MV-4-11 (cell line): ENCODE measurements at places on chromosomes 2 and 18.

- DNase-seq: no peak
Measured at GRCh38 chr2:176097820-176098365, 1.7 kb upstream of the HOXD12 start.

GRCh38 chr2:241506793-241507429, 1.5 kb downstream of the STK25 start:
- no peak for DNase-seq

GRCh38 chr2:128792476-128793054, 473.9 kb upstream of the HS6ST1 start:
- no peak for DNase-seq

DNA sequence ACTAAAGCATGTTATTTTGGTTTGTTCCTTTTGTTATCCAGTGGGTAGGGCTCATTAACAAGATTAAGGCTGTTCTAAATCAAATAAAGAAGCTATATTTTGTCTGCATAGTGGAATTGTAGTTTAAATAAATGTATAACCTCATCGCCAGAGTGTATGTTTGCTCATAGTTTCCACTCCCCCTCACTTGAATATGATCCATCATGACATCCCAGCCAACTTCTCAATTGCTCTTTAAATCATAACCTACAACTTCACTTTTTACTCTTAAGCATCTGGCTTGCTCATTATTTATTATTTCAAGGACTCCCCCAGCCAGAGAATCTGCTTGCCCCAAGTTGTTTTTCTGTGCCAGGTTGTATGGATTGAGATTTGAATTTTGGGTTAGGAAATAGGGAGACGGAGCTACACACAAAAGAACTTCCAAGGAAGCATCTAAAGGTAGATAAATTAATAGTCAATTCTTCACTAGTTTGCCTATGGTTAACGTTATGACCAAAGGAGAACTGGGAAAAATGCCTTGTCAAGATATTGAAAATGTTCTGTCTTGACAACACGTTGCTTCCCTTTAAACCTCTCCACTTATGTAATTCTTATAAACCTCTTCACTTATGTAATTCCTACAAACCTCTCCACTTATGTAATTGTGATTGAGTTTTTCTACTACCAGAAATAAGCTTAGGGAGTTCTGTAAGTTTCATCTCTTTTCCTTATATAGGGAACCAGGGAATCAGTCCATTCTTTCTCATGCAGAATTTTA, 55.4 kb upstream of the UPP2 start:
- peak; percentile 40 for DNase-seq

DNA sequence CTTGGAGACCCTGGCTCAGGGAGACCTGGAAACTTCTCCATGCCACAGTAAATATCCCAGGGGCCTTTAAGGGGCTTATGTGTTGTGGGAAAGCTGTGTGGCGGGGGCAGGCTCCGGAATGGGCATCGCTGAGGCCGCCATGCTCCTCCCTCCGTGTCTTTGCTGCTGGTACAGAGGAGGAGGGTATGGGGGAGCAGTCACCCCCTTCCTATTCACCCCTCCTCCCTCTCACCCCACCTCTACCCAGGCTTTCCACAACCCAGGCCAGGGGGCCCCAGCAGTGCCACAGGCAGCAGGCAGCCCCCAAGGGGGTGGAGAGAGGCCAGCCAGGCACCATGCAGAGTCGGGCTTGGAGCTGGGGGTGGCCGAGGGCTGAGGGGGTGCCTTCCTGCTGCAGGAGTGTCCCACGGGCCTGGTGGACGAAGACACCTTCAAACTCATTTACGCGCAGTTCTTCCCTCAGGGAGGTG, 28.0 kb upstream of the FAHD2A start:
- no peak for DNase-seq

- peak; percentile 59 for DNase-seq
Measured at GRCh38 chr2:64700133-64700809, 46.6 kb upstream of the SERTAD2 start.

- DNase-seq: no peak
Measured at GRCh38 chr2:65594150-65594549, 161.8 kb upstream of the SPRED2 start.

- no peak for DNase-seq
Measured at GRCh38 chr2:119231975-119232665, 8.5 kb downstream of the STEAP3 start.

DNA sequence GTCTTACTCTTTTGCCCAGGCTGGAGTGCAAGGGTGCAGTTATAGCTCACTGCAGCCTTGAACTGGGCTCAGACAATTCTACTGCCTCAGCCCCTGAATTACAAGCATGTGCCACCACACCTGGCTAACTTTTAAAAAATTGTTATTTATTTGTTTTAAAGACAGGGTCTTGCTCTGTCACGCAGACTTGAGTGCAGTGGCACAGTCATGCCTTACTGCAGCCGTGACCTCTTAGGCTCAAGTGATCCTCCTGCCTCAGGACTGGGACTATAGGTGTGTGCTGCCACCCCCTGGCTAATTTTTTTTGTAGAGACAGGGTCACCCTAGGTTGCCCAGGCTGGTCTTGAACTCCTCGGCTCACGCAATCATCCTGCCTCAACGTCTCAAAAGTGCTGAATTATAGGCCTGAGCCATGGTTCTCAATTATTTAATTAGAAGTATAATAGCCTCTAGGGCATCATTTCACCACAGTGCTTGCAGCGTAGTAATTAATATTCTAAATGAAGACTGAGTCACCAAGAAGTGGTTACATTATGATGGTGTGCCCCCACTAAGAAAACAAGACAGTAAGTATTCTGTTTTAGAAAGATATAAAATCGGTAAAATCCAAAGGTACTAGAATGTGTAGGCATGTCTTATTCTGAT, 69.6 kb downstream of the EML4 start:
- DNase-seq: peak; percentile 16

- DNase-seq: peak; percentile 45
Measured at GRCh38 chr18:55420665-55421307, 167.2 kb downstream of the TCF4 start.

DNA sequence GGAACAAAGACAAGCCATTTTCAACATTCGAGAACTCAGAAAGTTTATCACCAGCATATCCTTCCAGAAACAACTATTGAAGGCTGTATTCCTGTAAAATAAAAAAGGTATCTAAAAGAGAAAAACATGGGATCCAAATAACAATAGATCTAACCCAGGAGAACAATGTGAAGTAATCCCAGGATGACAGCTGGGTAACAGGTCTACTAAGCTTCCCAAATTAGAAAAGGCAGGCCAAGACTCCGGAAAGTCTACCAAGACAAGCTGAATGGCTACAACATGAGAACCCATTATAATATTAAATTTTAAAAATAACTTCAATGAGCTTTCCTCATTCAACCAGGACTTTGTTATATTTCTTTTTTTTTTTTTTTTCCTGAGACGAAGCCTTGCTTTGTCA, 6.5 kb downstream of the PIAS2 start:
- no peak for DNase-seq

- no peak for DNase-seq
Measured at GRCh38 chr2:1588051-1588977, 156.0 kb downstream of the PXDN start.

DNA sequence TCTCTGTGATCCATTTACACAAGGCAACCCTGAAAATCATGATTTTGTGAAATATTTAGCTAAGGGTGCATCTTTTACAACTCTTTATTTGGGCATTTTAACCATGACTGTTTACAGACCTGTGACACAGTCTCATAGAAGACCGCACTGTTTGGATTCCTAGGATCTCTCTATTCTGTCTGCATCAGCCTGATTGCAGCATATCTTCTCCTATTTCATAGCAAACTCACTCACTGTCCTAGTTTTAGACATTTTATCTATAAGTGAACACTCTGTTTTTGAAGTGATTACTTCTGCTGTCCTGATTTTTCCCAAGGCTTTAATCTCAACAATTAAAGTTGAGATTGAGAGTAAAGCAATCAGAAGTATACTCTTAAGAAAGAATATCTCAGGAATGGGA, 56.2 kb downstream of the CAVIN2 start:
- no peak for DNase-seq

DNA sequence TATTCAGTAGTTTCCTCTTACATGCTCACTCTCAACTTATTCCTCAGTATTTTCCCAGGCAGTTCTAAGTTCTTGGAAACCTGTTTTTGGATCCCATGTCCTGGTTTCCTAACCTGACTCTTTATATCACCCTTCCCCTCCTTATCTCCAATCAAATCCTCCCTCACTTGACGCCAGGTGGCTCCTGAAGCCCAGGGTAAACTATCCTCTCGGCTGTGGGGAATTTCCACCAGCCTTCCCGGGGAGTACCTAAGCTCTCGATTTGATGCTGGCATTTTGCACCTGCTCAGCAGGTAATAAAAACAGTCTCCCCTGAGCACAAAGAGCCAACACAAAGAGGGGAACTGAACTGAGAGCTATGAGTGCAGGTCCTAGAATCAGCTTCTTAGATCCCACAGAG, 538.0 kb downstream of the SLC4A3 start:
- no peak for DNase-seq

DNA sequence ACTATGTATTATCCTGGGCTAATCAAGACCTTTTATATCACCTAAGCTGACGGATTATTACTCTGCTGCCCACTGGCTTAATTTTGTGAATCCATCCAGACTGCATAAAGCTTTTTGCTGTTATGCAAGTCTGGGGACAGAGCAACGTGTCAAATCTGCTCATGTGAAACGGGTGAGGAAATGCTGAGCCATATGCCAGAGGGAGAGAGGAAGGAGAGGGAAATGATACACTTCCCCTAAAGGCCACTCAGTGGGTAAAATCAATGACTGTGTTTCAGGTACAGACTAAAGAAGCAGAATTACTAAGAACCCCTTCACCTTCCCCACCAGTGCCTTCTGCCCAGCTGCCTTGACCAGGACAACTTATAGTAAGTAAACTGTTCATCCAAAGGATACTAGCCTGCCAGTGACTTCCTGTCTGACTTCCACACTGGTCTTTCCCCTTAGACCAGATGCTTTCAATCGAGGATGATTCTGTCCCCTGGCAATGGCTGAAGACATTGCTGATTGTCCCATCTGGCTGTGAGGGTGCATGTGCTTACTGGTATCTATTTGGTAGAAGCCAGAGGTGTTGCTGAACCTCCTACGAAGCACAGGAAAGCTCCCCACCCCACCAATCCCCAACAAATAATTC, 43.0 kb downstream of the STAT1 start:
- peak; percentile 63 for DNase-seq

DNA sequence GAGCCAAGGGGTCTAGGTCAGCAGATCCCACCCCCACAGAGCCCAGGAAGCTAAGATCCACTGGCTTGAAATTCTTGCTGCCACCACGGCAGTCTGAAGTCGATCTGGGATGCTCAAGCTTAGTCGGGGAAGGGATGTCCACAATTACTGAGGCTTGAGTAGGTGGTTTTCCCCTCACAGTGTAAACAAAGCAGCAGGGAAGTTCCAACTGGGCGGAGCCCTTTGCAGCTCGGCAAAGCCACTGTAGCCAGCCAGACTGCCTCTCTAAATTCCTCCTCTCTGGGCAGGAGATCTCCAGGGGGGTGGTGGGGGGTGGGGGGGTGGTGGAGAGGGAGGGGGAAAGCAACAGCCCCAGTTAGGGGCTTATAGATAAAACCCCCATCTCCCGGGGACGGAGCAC, 419.5 kb downstream of the NUP35 start:
- DNase-seq: no peak

DNA sequence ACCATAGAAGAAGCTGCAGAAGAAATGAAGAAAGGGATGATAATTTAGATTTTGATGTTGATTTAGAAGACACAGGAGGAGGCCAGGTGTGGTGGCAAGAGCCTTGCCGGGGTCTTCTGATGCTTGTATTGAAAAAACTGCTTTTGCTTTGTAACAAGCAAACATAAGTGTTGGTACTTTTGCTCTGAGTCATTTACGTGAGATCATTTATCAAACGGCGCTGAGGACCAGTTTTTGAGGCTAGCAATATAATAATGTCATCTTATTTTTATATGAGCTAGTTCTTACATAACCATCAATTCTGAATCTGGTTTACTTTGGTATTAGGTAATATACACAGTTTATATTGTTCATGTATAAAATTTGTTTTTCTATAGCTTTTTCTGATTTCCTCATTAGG, 30.6 kb downstream of the SPTBN1 start:
- no peak for DNase-seq

GRCh38 chr2:156125018-156125417, 207.5 kb downstream of the NR4A2 start:
- DNase-seq: no peak

DNA sequence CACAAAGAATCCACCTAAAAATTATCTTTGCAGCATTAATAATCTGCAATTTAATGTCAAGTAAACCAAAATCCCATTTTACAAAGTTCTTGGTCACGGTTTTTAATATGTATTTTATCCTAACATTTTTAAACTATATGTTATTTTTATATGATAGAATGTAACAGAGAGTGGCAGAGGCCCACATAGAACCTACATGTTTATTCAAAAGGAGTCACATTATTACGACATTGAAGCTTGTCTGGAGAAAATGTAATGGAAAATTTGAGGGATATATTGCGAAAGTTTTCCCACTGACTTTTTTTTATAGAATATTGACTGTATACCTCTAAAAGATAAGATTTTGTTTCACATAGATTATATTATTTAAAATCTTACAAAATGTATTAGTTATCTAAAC, 89.7 kb upstream of the COL3A1 start:
- no peak for DNase-seq

DNA sequence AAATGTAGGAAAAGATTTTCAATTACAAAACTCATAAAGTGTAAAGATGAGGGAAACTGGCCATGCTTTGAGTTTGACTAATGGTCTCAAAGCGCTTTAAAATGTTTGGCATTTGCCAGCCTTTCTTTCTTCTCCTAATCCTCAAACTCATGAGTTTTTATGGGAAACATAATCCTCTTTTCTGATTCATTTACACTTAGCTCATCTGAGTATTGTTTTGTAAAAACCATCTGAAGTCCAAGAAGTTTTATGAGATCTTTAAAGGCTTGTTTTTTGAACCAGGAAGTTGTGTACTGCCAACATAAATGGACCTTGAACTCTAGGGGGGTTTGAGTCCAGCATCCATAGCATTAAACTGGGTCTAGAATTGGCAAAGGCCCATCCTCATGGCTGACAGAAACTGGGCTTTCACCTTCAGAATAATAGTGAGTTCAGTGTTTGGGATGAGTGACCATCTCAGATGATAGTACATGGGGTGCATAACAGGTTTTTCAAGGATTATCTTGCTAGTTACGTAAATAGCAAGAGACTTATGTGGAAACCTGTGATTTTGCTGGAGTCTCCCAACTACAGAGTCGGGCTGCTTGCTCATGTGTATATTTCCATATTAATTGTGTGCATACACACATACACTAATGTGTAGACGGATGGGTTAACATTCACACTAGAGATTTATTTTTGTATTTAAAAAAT, 3.8 kb upstream of the LTBP1 start:
- DNase-seq: no peak

DNA sequence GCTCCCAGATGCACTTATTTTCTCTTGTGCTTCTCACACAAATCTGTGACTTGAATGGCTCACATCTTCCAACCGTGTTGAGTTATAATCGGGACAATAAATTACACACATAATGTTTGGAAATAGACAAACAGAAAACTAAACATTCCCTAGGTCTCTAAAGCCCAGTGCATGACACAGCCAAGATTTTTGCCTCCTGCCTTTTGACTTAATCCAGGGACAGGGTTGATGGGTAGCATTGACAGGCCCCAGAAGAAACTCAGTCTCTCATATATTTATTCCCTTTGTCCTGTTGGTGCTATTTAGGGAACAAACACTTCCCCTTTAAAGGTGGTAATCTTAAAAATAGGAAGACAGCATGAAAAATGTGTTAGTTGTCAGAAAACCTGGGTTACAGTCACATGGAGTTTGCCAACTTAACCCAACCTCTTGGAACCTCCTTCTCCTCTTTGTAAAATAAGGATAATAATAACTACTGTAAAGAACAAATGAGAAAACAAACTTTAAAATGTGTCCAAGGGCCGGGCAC, 24.0 kb upstream of the ARPC2 start:
- peak; percentile 57 for DNase-seq
